ENCODE measurements at places on chromosomes 1 and 21. TPM values are rescaled to one million over a fixed set of nuclear protein-coding genes. Genes with fewer than 3 reads are reported as not detected.

The OVAAL gene
- not detected for total RNA-seq

The GBP6 gene
- 0.10 TPM for total RNA-seq

DNA sequence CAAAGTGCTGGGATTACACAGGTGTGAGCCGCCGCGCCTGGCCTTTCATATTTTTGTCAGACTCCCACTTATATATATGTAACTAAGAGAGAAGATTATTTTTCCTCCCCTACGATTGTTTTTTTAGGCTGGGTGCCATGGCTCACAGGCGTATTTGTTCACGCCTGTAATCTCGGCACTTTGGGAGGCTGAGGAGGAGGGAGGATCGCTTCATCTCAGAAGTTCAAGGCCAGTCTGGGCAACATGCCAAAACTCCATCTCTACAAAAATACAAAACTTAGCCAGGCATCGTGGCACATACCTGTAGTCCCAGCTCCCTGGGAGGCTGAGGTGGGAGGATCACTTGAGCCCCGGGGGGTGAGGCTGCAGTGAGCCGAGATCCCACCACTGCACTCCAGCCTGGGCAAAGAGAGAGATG is 23.9 kb upstream of the ITLN2 start:
- no peak for DNase-seq

DNA sequence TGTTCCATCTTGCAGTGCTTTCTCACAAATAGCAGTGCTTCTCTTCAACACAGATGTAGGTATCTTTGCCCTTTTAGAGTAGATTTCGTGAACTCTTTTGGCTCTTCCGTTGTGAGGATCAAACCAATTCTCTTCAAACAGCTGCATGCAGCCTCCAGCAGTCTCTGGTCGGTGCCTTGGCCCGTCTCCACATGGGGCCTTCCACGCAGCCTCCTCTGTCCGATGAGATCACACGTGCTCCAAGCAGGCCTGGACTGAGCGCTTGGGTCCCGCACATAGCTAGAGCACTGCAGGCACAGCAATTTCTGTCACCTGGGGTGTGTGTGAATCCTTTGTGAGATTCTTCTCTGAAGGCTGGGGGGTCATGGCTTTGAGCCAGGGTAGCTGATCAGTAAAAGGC is 82.8 kb upstream of the KCNE2 start:
- DNase-seq, result no peak

DNA sequence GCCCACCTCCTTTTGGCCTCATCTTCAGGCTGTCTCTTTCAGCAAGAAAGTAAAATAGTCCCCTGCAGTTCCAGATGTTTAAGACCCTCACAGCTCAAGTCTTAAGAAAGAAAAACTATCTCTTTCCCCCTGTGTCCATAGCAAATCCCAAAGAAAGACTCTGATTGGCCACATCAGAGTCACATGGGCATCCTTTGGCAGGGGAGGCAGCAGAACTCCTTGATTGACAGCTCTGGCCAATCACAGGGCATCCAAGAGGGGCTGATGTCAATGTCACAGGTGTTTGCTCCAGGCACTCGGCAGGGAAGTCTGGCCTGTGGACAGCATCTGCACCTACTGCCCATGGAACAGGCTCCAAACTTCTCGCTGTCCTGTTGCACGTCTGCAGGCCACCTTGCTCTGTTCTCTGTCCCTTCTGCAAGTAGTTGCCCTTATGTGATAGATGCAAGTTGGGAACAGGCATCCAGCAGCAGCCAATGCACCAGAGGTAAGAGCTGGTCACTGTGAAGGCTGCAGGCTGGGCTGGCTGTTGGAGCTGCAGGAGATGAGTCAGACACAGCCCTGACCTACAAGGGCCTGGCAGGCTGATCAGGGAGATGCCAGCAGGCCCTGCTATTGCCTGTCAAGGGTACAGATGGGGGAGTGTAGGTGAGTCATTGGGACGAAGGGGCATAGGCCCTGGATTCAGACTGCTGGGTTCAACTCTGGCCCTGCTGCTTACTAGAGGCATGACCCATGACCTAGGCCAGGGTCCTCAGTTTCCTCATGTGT is 96.8 kb upstream of the TMEM51 start:
- no peak for DNase-seq
